ENCODE measurements at places on chromosomes 7 and 10.

GRCh38 chr10:75294866-75295701, 59.3 kb upstream of the COMTD1 start:
- DNase-seq, result peak; percentile 77

DNA sequence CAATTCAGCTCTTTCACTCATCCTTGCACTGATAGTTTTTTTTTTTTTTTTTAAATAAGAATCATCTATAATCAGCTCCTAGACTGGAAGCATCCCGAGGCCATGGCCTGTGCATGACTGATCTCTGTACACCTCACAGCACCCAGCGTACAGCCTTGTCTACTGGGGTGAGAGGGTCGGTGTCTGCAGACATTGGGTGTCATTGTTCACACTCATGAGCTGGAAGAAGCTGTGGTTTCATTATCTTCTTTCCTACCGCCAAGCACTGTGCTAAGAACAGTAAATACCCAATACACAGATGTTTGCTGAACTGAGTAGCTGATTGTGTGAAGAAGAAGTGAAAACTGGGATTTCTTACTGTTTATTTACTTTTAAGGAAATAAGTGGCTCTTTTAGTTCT, 123.6 kb downstream of the CLEC2L start:
- no peak for DNase-seq

GRCh38 chr7:37690206-37690605, 6.6 kb downstream of the GPR141 start:
- DNase-seq, result no peak

DNA sequence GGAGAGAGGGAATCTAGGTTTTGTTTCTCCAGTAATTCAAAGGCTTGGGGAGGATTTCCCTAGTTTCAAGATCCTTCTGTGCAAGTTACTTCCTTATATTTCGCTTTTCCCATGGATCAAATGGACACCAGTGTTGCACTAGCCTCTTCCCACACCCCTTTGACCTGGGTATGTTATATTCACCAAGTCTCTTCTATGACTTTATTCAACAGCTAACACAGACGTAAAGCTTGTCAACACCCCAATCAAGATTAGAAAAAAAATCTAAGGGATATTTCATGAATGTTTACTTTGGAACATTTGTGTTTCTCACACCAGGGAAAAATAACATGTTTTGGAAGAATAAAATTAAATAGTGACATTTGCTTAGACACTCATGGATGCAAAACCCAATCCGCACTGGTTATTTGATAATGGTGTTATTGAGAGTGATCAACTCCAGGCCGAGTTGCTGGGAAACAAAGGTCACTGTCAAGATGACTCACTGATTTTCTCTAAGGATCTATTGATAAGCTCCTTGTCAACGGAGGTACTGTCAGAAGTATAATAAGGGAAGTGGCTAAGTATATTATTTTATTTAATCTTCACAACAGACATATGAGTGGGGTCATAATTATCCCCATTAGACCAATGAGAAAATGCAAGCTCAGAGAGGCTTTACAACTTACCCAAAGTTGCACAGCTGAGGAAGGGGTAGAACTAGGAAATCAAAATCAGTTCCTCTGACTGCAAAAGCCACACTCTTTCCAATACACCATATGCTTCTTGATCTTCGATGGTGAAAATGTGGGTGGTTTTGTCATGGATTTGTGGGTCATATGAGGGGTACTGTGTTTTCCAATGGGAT, 52.2 kb downstream of the CREB3L2 start:
- DNase-seq, result no peak

DNA sequence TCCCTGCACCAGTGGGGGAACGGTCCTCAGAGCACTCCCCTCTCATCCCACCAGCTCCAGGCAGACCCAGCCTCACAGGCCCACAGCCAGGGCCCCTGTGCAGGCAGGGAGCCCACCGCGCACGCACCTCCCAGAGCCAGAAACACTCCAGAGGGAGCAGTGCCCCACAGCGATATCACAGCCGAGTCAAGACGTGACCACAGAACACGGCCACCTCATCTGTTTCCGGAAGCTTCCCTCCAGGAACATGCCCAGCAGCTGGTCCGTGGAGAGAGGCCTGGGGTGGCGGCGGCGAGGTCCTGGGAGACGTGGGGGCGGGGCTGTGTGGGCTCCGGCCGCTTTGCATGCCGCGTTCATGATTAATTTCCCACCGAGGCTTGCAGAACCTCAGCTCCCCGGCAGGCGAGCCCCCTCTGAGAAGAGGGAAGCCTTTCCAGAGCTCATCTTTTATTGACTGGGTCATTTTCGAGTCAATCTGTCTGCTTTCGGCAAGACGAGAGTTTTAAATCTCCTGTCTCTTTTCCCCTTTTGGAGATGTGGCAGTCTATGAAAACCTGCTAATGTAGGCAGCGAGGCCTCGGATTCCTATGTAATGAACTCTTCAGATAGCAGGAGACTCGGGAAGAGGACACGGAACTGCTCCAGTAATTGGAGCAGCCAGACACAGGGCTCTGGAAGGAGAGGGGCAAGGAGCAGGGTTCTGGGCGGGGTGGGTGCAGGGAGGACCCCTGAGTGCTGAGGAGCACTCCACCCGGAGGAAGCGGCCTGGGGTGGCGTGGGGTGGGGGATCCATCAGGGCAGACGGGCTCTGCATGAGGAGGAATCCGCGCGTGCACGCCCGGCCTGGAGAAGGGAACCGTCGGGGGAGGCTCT, 242.8 kb downstream of the ELFN1 start:
- DNase-seq, result no peak

Measured in neural progenitor cell (in vitro differentiated cells).